Fibroblast of the conjunctiva (primary cell): ENCODE measurements at places on chromosomes 1 and 21.
A peak's percentile ranks its signal among the peaks of the same experiment; 100 is the strongest.

DNA sequence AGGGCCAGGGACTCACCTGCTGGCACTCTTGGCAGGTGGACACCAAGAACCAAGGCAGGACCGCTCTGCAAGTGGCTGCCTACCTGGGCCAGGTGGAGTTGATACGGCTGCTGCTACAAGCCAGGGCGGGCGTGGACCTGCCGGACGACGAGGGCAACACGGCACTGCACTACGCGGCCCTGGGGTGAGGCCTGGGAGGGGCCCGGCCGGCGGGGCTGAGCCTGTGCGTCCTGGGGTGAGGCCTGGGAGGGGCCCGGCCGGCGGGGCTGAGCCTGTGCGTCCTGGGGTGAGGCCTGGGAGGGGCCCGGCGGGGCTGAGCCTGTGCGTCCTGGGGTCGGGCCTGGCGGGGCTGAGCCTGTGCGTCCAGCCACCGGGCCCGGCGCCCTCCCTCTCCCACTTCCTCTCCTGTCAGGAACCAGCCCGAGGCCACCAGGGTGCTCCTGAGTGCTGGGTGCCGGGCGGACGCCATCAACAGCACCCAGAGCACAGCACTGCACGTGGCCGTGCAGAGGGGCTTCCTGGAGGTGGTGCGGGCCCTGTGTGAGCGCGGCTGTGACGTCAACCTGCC, 4.6 kb upstream of the MMP23B start:
- no peak for DNase-seq

DNA sequence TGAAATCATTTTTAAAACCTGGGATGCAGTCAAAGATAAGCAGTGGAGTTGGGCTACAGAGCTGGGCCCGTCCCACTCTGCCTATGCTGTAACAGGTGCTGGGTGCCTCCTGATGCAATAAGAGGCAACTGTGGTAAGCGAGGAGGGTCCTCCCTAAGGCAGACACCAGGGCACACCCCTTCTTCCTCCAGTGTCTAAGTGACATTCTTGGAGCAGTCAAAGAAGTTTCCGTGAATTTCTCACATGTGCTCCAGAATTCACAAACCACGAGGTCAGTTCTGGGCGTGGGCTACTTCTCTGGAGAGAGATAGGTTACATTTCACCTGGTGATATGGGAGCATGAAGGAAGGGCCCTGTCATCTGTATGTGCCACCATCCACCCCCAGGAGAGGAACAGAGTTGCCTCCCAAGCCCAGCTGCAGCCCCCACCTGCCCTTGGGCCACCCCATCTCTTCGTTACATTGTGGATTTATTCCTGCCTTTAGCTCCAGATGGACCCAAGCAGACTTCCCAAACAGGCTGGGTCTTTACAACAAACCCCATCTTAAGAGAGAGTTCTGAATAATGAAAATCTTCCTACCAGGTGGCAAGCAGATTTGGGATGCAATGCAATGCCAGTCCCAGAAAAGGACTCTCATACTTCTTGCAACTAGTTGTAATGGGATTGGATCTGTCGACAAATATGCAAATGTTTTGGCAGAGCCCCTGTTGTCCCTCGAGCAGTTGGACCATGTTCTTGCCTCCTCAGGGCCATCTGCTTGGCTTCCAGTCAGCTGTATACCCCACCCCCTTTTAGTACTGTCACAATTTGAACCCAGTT, 82.5 kb upstream of the CNTN2 start:
- no peak for DNase-seq

DNA sequence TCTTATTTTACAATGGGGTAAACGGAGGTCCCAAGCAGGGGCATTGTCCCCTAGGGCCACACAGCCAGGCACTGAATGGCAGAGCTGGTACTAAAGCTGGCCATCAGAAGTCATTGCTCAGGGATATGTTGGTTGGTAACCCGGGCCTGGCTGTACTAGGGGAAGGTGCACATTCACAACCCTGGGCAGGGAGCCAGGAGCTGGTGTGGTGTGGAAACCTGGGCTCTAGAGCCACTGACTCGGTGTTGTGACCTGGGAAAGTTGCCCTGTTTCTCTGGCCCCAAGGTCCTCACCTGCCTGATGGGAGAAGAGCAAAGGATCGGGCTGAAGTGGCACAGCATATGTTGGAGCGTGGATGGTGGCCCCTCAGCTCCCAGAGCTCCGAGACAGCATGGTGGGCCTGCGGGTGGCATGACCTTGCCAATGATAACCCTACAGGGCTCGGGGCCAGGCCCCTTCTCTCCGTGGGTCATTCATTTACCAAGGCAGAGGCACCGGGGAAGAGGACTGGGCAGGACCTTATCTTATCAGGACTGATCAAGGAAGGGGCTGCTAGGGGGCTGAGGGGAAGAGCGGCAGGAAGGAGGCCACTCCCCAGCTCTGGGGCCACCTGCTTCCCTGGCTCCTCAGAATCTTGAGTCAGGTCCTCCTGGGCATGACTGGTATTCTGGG, 274.1 kb downstream of the TRABD2B start:
- DNase-seq, result no peak

DNA sequence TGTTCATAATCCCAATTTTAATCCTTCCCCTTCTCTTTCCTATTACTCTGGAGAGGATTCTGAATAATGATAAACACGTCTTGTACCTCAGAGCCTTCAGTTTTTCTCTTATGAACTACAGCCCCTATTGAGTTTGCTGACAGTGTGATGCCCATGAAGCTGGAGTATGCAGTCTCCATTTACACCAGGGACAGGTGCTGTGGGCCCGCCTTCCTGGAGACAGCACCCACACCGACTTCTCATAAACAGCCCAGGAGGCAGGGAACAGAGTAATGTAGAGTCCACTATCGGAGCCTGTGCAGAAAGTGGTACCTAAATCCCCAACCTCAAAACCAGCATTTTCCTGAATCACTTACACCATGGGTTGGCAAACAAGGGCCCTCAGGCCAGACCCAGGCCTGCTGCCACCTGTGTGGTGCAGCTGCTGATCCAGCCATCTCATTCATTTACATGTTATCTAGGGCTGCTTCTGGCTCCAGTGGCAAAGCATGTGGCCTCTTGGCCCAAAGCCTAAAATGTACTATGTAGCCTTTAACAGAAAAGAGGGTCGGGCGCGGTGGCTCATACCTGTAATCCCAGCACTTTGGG, 95.1 kb upstream of the KRTAP19-8 start:
- DNase-seq, result no peak

GRCh38 chr1:246355411-246356230, 151.5 kb downstream of the SMYD3 start:
- no peak for DNase-seq

DNA sequence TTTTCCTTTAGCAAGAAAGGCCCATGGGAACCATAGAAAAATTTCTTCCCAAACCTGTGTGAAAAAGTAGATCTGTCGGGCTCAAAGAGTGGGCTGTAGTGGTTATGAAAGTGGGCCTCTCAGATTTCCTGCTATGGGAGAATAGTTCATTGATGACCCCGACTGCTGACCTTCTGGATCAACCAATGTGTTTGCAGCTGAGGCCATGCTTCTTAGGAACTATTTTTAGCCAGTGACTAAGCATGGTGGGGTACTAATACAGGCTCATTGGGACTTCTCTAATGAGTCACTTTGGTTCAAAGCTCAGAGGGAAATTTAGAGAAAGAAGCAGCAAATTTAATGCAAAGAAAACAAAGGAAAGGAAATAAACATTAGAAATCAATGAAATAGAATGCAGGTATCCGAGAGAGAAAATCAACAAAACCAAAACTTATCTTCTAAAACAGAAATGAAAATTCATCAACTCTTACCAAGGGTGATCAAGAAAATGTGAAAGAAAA, 12.6 kb upstream of the PSMA5 start:
- DNase-seq, result peak; percentile 84

GRCh38 chr1:216500273-216500967, 77.2 kb upstream of the USH2A start:
- DNase-seq, result peak; percentile 14

DNA sequence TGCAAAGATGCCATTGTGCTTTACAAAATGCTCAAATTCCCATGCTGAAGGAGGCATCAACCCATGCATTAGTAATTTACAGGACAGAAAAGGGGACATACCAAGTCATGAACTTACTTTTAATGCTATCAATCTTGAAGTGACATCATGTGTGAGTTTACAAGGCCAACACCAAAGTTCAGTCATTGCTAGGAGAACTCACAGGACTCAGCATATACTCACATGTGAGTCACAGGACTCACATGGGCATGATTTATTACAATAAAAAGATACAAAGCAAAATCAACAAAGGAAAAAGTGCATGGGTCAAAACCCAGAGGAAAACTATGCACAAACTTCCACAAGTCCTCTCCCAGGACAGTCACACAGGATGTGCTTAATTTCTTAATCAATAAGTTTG, 1656.0 kb downstream of the MRPL39 start:
- no peak for DNase-seq

GRCh38 chr1:183023146-183023600, at the start of gene LAMC1:
LAMC1 (plus strand) TSS chr1:183023420; CDS start chr1:183023717, 297 bp downstream.
- peak; percentile 88 for DNase-seq

DNA sequence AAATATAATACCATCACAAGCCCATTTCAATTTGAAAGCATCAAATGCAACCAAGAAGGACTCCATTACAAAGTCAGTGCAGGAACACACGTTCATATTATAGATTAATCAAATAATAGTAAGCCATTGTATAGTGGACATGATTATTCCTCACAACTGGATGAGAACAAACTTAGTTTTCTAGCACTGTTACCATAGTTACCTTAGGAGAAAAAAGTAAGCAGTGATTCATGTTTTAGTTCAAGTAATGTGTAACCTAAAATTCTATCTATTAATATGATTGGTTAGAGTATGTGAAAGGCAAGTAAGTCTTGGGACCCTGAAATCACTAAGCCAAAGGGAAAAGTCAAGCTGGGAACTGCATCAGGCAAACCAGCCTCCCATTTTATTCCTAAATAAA, 15.2 kb downstream of the SSX2IP start:
- no peak for DNase-seq

DNA sequence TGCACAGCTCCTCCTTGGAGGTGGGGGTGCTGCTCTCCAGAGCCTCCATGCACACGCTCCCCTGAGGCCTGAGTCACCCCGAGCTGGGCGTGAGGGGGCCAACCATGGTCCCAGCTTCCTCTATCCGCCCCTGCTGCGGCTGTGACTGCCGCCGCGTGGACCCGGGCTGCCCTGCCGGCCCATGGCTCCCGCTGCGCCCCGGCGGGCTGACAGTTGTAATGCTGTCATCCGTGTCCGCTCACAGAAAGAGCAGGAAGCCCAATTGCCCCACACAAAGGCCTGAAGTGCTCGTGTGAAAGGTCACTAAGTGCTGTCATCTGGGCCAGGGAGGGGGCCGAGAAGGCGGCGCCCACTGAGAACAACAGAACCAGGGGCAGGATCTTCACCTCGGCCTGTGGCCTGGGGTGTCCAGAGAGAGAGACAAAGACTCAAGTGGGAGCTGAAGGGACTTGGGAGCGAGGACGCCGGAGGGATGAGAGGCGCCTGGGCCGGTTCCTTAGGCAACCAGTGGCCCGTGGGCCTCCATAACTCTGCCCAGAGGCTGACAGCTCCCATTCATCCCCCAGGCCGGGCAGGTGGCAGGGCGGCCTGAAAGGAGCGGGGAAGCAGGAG, 31.5 kb downstream of the OLIG1 start:
- DNase-seq, result no peak

DNA sequence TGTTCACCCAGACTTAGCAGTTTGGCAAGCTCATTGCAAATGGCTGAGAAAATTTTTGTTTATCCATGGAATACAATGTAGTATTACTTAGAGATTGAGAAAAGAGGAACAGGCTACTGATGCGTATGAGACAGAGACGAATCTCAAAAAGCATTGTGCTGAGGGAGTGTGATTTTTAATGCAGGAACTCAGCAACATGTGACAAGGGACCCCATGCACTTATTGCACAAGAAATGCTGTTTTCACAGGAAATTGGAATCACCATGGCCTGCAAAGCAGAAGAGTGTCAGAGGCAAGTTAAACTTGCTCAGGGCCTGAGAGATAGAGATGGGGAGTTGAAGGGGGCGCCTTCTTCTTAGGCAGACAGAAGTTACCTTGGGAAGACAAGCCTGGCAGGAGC, 32.6 kb upstream of the TLR5 start:
- DNase-seq, result no peak

- peak; percentile 80 for DNase-seq
These were observed 29.3 kb downstream of the AK2 start for GRCh38 chr1:33007190-33008050.

DNA sequence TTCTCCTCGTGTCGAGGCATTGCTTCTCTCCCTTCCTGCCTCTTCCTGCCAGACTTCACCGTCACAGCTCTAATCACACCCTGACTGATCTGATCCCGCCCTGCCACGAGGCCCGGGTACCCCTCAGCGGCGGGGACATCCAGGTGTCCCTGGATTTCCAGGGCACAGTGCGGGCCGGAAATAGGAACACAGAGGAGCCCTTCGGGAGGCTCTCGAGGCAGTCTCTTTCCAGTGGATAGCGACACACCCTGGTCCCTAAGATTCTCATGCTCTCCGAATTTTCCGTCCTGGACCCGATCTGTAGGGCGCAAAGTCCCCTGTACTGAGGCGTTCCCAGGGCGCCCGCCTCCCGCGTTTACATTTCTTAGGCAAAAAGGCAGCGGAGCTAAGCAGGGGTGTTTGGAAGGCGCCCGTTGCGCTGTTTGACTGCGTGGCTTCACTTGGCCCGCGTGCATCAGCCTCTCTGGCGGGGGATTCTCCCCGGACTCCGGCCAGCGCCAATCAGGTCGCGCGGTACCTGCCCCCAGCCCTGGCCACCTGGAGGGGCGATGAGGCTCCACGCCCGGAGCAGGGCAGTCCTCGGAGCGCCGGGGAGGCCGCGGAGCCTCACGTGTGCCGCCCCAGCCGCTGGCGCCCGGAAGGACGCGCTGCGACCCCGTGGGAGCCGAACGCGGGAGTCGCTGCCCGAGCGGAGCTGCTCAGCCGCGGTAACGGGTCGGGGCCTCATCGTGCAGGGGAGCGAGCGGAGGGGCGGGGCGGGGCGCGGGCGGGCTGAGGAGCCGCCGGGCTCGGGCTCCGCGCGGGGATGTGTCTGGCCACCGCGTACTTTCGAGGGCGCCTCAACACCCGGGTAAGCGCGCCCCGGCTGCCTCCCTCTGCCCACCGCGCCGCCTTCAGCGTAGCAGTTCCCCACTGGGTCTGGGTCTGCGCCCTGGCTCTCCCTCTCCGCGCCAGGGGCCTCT, at the start of gene FAM163A:
FAM163A (plus strand) TSS at position 575 of the 962 bp plus-strand sequence. CDS start 69,807 bp downstream, outside the sequence.
- no peak for DNase-seq

DNA sequence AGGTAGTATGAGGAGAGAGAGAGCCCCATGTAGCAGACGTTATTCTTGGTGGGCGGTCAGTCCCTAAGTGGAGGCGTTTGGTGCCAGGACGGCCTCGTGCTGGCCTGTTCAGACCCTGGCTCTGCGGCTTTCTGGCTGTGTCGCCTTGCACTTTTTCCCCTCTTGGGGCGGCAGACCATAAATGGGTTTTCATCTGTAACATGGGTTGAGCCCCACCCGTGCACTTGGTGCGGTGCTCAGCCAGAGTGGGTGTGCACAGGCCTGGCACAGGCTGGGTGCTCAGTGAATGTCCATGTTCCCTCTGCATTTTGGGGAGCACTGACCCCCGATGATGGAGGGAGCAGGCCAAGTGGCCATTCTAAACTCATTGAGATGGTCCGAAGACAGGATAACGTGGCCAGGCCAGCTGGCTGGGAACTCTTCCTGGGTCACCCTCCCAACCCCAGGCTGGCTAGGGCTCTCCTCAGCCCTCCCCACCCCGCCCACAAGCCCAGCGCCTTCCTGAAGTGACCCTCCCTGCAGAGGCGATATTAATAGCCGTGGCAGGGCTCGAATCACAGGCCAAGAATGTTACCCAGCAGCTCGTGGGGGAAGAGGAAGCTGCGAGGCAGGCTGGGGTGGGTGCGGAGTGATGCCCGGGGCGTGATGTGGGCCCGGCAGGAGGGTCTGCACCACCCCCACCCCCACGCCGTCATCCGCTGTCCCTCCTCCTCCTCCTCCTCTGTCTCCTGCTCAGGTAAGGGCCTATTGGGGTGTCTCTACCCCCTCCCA, 78.5 kb downstream of the ARHGEF10L start:
- DNase-seq, result no peak
